Inflammatory macrophage treated with lipopolysaccharide for 4 hours (primary cell): ENCODE measurements at places on chromosomes 7 and 10.
A peak's percentile ranks its signal among the peaks of the same experiment; 100 is the strongest.

- DNase-seq = no peak
These were observed 10.8 kb upstream of the MNX1 start for GRCh38 chr7:157021071-157021870.

DNA sequence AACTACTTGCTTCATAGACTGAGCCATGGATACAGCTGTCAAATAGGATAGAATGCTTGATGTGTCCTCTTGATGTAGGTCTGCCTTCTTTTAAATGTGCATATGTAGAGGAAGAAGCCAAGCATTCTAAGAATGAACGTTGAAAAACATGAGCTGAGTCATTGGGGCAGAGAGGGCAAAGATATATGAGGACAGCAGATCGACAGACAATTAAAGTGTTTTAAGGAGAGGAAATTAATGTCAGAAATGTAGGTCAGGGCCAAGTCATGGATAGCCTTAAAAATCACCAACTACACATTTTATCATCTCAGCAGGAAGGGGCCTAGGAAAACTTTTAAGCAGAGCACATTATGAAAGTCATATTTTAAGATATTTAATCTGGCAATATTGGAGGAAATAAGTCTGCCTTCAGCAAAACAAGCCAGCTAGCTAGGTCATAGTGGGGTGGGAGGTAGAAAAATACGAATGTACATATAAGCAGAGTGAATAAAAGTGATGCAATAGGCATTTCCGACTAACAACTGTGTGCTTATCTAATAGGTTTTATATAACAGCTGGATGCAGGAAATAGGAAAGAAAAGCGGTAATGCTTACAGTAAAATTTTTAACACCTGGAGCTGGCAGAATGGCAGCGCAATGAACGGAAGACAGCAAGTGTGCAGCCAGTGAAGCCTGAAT lies 638.3 kb upstream of the TPK1 start:
- no peak for DNase-seq

GRCh38 chr10:69329721-69330178 lies 51.5 kb downstream of the HK1 start:
- no peak for DNase-seq

DNA sequence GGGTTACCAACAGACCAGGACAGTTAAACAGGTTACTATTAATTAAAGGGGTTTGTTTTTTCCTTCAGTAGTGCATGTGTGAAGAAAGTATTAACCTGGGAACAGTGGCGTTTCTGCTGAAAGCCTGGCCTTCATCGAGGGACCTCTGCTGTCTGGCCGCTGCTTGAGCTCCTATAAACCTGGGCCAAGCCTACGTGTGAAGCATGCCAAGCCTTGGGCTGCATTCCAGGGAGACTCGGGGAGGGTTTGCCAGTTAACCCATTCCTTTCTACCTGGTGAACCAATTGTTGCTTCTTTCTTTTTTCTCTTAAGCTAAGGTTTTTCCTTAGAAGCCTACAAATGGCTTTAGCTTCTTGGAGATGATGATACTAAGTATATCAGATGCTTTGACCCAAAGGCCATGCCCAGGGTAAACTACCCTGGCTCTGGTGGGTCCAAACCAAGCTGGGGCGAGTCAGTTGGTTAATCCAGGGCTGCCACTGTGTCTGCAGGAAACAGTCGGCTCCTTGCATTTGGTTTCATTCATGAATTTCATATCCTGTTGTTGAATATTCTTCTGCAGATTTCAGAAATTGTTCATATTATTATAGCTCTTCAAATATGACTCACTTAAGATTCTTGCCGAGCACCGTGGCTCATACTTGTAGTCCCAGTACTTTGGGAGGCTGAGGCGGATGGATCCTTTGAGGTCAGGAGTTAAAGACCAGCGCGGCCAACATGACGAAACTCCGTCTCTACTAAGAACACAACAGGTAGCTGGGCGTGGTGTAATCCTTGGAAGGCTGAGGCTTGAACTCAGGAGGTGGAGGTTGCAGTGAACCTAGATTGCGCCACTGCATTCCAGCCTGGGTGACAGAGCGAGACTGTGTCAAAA lies 23.8 kb downstream of the PFKP start:
- DNase-seq = no peak

DNA sequence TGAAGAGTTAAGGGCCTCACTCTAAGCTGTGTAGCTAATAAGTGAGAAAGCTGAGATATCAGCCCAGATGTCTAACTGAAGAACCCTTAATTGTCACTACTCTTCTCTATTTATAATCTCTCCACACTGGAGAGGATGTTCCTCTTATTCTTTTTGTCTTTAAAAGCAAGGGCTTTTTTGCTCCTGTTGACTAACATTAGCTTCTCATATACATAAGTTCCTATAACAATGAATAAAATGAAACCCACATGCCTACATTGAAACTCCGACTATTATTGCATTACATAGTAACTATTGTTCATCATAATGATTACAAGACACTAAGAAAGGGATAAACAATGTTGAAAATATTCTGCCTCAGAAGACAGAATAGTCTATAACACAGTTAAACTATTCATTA lies 67.1 kb downstream of the GNAT3 start:
- DNase-seq = peak; percentile 71

DNA sequence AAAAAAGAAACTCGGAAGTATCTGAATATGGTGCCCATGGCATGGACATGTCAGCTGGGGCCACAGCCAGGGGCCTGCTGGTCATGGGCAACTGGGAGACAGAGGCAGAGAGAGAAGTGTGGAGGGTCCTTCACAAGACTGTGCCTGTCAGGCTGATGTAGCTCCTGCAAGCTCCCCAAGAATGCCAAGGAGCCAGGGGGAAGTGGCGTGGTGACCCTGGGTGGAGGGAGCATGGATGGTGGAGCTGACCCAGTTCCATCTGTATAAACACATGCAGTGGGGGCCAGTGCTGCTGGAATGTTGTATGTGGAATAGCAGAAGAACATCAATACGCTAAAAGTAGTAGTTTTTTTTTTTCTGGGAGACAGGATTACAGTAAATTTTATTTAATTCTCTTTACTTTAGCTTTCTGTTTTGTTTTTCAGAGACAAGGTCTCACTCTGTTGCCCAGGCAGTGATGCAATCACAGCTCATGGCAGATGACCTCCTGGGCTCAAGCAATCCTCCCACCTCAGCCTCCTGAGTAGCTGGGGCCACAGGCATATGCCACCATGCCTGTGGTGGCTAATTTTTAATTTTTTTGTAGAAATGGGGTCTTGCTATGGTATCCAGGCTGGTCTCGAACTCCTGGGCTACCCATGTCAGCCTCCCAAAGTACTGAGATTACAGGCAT lies 10.5 kb upstream of the ZMIZ2 start:
- peak; percentile 81 for DNase-seq

- no peak for DNase-seq
These were observed 56.6 kb upstream of the TARP start for GRCh38 chr7:38330039-38330438.

GRCh38 chr7:38873433-38873832 lies 35.6 kb downstream of the VPS41 start:
- no peak for DNase-seq

DNA sequence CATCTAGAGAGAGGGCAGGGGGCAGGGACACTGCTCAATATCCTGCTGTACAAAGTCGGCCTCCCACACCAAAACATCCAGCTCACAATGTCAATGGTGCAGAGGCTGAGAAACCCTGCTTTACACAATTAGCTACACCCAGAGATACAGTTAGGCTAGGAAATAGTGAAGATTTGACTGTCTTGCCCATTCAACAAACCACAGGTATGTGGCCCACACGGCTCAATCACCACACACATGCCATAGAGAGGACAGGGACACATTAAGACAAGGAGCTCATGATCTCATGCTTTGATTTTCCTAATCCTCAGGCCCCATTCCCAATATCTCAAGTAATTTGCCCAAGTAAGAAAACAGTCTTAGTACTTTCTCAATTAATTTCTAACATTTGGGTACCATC lies 110.4 kb downstream of the OSBPL3 start:
- no peak for DNase-seq

DNA sequence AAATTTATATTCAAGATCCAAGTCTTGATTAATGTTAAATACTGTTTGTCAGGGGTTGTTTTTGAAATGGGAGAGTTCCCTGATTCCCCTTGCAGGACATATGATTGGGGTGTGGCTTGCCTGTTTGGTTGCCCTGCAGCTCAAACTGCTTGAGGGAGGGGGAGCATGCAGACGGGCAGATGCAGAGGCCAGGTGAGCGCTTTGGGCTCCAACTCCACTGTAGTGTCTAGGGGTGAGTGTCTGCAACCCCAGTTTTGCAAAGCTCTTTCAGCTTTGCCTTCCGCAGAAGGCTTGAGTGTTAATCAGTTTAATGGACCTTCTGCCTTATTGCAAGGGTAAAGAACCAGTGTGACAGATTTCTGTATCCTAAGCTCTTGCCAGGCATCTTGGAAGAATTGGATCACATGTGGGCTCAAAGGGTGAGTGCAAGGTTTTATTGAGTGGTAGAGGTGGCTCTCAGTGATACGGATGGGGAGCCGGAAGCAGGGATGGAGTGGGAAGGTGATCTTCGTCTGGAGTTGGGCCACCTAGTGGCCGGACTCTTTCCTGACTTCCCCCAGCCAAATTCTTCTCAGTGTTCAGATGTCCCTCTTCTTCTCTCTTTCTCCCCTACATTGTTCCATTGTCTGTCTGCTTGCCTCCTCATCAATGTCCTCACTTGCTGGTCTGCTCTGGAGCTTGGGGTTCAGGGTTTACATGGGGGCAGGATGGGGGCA lies 479.7 kb downstream of the ATRNL1 start:
- no peak for DNase-seq

GRCh38 chr10:60795465-60796202 lies 17.4 kb downstream of the CDK1 start:
- no peak for DNase-seq

DNA sequence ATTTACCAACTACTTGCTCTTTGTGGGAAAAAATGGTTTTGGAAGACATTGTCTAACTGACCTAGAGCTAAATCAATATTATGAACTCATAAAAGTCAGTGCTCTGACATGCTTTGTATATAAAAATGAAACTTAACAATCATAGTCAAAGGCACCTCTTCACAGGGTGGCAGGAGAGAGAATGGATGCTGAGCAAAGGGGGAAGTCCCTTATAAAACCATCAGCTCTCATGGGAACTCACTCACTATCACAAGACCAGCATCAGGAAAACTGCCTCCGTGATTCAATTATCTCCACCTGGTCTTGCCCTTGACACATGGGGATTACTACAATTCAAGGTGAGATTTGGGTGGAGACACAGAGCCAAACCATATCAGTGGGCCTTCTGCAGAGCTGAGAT lies 417.6 kb upstream of the AUTS2 start:
- DNase-seq = no peak

- DNase-seq = peak; percentile 24
These were observed 10.5 kb downstream of the TRIM24 start for GRCh38 chr7:138470391-138471157.

GRCh38 chr10:124732931-124733570 lies 11.1 kb downstream of the FAM53B start:
- DNase-seq = no peak

- no peak for DNase-seq
These were observed 162.5 kb downstream of the LRMDA start for GRCh38 chr10:75593692-75594556.

DNA sequence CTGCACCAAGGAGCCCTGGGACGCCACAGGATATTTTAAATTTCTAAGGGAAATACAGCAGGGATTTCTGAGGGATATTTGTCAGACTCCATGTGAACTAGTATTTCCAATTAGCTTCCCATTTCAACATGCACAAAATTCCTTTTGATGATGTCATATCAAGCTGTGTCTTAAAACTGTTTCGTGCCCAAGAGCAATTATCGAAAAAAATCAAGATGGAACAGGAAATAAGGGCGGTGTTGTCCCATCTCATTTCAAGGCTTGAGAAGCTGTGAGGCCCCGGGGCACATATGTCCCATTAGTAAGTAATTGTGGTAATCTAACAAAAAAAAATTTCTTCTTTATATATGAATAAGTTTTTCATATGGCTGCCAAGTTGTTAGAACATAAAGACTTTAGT lies 47.4 kb downstream of the PPP1R17 start:
- DNase-seq = peak; percentile 3
